ENCODE measurements at places on chromosomes 6 and 20.

DNA sequence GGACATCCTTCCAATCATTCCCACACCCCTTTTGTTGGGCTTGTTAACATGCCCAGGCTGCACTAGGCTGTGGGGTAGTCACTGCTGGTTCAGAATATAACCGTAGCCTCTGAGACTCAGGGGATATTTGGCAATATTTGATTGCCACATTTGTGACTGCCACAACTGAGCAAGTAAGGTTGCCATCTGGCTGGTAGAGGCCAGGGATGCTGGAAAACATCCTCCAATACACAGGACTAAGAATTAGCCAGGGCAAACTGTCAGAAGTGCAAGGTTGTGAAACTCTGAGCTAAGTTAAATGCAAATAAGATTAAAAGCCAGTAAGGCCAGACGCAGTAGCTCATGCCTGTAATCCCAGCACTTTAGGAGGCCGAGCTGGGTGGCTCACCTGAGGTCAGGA, 112.0 kb downstream of the ZMYND8 start:
- DNase-seq, result no peak

- no peak for DNase-seq
These were observed 4.3 kb downstream of the VAPB start for GRCh38 chr20:58393299-58393698.

DNA sequence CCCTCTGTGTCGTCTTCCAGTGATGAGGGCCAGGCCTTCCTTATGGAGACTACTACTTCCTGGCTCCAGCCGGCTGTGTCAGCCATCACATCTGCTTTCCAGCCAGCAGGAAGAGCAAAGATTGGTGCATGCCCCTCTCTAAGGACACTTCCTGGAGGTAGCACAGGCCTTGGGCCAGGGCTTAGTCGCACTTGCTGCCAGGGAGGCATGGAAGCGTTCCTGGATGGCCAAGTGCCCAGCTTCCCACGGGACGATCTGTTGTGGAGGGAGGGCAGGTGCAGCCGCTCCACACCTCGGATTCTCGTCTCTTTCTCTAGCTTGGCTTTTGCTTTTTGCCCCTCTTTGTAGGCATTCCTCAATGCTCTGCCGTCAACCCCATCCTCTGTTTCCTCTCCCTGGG, 11.9 kb downstream of the ERMARD start:
- DNase-seq, result no peak

- peak; percentile 64 for DNase-seq
These were observed 70.0 kb downstream of the PTPN1 start for GRCh38 chr20:50580016-50580747.

GRCh38 chr20:13755809-13756208, 28.9 kb downstream of the ESF1 start:
- no peak for DNase-seq

GRCh38 chr6:137076277-137077068, 31.7 kb upstream of the IL20RA start:
- peak; percentile 6 for DNase-seq

GRCh38 chr6:70079241-70079640, 212.9 kb downstream of the COL19A1 start:
- DNase-seq, result no peak

DNA sequence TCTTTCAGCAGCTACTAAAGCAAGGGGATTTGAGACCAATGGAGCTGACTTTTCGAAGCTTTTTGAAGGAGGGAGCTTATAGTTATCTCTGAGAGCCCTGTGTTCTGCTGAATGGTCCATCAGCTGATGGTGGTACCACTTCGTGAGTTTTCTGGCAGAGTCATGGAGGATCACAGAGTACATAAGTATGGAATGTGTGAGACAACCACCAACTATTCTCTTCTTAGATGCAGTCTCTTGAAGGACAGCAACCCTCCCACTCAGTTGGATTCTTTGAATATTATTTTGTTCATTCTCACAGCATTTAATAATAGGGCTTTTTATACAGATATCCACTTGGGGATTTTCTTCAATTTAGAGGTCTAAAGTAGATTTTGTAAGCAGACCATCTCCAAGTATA, 75.3 kb downstream of the ELOVL2 start:
- DNase-seq, result no peak

DNA sequence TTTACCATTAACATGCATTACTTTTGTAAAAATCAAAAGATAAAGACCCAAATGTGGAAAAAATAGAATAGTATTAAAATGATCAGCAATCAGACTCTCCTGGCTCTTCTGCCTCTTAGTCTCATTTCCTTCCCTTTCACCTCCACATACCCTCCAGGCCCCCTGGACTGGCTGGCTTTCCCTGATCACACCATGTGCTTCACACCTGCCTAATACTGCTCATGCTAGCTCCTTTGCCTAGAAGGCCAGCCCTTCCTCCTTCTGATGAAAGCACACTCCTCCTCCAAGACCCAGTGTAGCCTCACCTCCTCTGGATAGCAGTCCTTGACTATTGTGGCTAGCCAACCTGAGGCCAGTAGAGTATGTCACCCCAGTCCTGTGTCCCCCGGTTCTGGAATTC, 182.0 kb upstream of the HEY2 start:
- DNase-seq, result no peak

GRCh38 chr6:132456700-132457143, 55.4 kb upstream of the MOXD1 start:
- DNase-seq, result no peak

DNA sequence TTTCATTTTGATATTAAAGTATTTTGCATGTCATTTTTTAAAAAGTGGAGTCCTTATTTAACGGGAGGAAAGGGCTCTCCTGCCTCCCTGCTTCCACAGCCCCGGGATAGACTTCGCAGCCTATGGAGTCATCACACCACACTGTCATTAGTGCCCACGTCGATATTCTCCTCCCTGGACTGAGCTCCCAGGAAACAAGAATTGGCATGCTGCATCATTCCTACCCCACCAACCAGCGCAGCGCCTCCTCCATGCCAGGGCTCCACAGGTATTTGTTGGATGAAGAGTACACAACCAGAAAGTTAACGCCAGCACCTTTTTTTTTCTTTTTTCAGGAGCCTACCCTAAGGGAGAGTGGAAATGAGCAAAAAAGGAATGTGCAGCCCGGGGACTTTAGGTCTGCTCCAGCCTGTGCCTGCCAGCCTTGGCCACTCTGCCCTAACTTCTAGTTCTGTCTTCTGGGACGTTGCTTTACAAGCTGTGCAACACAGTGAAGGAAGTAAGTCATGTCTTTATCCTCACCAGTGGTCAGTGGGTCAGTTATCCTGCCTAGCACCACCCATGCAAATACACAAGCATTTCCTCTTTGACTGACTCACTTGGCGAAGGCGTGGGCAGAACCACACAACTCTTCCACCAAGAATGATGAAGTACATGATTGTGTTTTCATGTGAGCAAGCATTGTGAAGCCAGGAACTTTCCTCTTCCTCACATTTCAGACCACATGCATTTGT, 180.7 kb upstream of the UST start:
- DNase-seq, result peak; percentile 52

DNA sequence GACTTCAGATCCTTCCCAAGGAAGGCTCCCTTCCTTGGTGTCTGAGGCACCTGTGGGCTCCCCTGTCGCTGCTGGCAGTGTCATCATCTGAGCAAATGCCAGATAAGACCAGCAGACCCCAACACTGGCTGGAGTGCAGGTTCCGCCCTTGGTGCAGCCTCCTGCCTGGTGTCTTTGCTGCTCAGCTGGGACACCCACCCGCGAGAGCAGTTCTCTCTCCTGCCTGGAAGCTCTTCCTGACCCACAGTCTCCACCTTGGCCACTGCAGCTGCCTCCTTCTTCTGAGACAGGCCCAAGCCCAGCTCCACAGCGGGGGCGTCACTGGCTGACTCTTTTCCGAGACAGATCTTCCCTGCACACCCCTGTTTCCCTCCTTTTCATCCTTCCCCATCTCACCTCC, 395.7 kb upstream of the MAP3K7 start:
- no peak for DNase-seq

DNA sequence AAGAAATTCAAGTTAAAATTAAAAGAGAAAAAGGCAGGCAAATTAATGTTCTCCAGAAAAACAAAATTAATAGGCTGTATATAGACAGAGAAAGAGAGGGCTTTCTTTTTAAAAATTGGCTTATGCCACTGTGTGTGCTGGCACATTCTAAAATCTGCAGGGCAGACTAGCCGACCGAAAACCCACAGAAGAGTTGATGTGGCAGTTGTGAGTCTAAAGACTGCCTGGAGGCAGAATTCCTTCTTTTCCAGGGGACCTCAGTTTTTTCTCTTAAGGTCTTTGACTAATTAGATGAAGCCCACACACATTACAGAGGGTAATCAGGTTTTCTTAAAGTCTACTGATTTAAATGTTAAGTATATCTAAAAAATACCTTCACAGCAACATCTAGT, 85.7 kb downstream of the GJA1 start:
- no peak for DNase-seq

DNA sequence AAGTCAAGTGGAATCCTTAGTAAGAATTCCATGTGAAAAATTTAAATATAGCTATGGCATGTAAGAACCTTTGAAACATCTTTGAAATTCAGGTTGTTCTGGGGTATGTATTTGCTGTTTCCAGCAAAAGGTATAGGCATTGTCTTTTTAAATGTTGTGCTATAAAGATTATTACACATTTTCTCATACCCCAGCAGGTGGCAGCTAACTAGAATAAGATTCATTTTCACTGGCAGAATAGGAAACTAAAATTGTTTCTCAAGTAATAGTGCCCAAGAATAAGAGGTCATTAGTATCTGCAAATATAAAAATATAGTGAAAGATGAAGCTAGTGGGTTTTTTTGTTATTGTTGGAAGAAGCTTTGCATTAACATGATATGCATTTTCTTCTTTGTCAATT, 1.8 kb downstream of the GRIK2 start:
- DNase-seq, result no peak

- no peak for DNase-seq
These were observed 116.5 kb downstream of the SAMD5 start for GRCh38 chr6:147624946-147625515.
